ENCODE measurements at places on chromosomes 1 and 21.

DNA sequence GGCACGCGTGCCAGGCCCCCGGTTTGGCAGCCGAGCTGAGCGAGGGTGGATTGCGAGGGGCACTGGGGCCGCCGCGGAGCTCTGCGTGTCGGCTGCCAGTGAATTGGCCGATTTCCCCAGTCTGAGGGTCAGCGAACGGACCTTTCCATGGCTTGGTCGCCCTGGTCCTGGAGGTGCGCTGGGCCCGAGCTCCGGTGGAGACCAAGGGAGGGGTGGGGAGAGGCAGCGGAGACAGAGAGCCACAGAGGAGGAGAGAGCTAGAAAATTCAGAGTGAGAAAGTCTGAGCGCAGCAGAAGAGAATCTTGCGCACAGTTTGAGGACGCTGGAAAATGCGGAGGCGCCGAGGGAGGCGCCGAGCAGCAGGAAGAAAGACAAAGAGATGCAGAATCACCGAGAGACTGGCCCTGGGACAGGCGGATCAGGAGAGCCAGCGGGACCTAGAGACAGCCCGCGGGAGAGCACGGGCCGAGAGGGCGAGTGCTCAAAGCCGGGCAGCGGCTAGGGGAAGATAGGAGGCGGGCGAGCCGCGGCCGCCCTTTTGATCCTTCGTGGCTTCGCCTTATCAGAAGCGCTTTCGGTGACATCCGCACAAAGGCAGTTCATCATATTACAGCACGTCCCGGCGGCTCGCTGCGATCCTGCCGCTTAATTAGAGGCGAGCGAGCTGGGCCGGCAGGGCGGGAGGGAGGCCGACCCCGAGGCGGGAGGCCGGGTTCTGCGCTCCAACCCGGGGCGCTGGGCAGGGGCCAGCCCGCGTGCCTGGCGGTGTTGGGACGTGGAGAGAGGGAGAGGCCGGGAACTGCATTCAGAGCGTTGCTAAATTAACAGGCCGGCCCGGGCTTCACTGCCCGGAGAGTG lies 12.7 kb downstream of the PAX7 start:
- peaks cover 88% of the 10 kb centered on the region for H3K27me3 ChIP-seq
- no peaks in the 10 kb centered on the region for H3K36me3 ChIP-seq
- H3K27ac ChIP-seq = no peak overlapping the region

DNA sequence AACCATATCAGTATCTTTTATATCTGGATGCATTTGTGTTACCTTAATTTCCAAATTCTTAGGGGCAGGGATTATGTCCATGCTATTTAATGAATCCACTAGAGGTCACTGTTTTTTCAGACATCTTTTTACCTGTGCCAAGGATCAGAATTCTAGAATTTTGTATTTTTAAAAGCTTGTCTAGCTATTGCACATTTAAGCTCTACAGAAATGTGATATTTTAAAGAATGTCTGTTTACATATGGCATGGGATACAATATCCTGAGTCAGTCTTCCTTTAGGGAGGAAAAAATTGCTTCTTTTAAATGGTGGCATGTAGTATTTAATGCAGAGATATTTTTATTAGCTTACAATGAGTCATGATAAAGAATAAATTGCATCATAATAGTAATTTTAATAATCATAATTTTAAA lies 11.3 kb downstream of the RPAP2 start:
- H3K27ac ChIP-seq = no peak overlapping the region
- no peaks in the 10 kb centered on the region for H3K27me3 ChIP-seq
- H3K4me1 ChIP-seq = peaks cover 39% of the 10 kb centered on the region
- no peak overlapping the region for H3K4me3 ChIP-seq
- no peak for DNase-seq

- H3K27me3 ChIP-seq = no peaks in the 10 kb centered on the region
- H3K36me3 ChIP-seq = peaks cover 2% of the 10 kb centered on the region
- H3K4me3 ChIP-seq = no peak overlapping the region
- H3K4me1 ChIP-seq = peaks cover 19% of the 10 kb centered on the region
These were observed 283.6 kb upstream of the C1orf105 start for GRCh38 chr1:172136925-172137324.

GRCh38 chr1:204219971-204220616 lies 6.3 kb upstream of the GOLT1A start:
- no peak overlapping the region for H3K4me3 ChIP-seq
- H3K27me3 ChIP-seq = peaks cover 2% of the 10 kb centered on the region
- no peaks in the 10 kb centered on the region for H3K36me3 ChIP-seq

GRCh38 chr1:27572679-27573426 lies 31.1 kb downstream of the AHDC1 start:
- no peaks in the 10 kb centered on the region for H3K36me3 ChIP-seq
- peaks cover 20% of the 10 kb centered on the region for H3K27me3 ChIP-seq
- peaks cover 20% of the 10 kb centered on the region for H3K4me1 ChIP-seq
- no peak overlapping the region for H3K27ac ChIP-seq
- no peak overlapping the region for H3K4me3 ChIP-seq

DNA sequence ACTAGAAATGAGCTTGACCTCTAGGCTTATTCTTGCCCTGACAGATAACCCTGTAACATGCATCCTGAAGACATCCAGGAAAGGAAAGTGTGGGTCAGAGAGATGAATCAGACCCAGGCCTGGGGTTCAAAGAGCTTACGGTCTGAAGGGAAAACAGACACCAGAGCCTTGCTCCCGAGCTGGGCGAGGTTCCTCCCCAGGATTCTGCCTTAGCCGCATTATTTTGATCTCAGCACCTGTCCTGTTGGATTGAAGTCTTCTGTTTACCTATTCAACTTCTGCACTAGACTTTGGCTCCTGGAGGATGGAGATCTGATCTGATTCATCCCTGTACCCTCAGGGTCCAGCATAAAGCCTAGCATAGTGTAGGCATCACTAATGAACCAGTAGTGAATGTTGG lies 1.9 kb downstream of the CYP4B1 start:
- H3K27ac ChIP-seq = no peak overlapping the region
- no peak overlapping the region for H3K4me3 ChIP-seq
- H3K4me1 ChIP-seq = no peaks in the 10 kb centered on the region
- peaks cover 19% of the 10 kb centered on the region for H3K27me3 ChIP-seq
- no peaks in the 10 kb centered on the region for H3K36me3 ChIP-seq

DNA sequence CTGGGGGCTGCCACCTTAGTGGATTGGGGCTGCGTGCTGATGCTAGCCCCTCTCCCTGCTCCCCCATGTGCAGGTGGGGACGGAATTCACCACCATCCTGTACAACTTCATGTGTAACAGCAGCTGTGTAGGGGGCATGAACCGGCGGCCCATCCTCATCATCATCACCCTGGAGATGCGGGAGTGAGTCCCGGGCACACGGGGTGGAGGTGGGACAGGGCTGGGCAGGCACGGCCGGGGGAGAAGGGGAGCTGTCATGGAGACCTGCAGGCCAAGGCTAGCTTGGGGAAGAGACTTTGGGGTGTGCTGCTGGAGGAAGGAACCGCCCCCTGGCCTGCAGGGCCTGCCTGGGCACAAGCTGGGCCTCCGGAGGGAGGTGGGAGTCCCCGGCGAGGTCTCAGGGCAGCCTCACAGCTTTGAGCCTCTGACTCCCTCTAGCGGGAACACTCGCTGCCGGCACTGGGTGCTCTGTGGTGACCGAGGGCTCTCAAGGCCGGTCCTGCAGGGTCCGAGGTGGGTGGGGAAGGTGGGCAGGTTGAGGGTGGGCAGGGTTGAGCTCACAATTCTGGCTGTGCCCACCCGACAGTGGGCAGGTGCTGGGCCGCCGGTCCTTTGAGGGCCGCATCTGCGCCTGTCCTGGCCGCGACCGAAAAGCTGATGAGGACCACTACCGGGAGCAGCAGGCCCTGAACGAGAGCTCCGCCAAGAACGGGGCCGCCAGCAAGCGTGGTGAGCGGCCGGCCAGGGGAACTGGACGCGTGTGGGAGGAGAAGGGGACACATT lies 25.0 kb upstream of the CCDC27 start:
- peak; percentile 17 for DNase-seq
- H3K27me3 ChIP-seq = no peaks in the 10 kb centered on the region
- H3K36me3 ChIP-seq = no peaks in the 10 kb centered on the region
- no peak overlapping the region for H3K4me3 ChIP-seq
- no peak overlapping the region for H3K27ac ChIP-seq
- no peaks in the 10 kb centered on the region for H3K4me1 ChIP-seq

GRCh38 chr1:246040200-246040890 lies 466.7 kb downstream of the SMYD3 start:
- no peak for DNase-seq
- no peaks in the 10 kb centered on the region for H3K36me3 ChIP-seq

GRCh38 chr1:32249831-32250525 lies 1.1 kb upstream of the LCK start:
- DNase-seq = peak; percentile 90
- peaks cover 52% of the 10 kb centered on the region for H3K4me1 ChIP-seq
- H3K27me3 ChIP-seq = no peaks in the 10 kb centered on the region
- H3K4me3 ChIP-seq = peak overlapping the region; percentile 95
- H3K27ac ChIP-seq = peak overlapping the region; percentile 96
